ENCODE measurements at places on chromosomes 6 and 20.

- no peak for DNase-seq
Measured at GRCh38 chr6:161368514-161368913, 94.7 kb upstream of the AGPAT4 start.

DNA sequence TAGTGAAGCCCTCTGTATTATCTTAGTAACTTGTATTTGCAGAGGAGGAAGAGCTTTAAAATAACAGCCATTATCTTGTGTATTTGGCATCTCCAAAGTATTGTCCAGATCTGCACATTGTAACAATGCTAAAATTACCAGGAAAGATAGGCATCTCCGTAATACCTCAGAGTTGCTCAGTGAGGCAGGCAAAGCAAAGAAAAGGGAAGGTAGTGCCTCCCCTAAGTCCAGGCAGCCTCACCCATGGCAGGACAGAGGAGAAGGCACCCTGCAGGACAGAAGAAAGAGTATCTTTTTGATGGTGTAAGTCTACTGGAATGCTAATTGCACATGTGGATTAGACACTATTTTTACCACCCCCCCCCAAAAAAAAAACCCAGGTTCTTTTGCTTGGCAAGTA is 13.6 kb upstream of the SSTR4 start:
- no peak for DNase-seq

GRCh38 chr6:26501482-26501986 is 1.4 kb downstream of the BTN1A1 start:
- DNase-seq = peak; percentile 36

GRCh38 chr6:161676586-161676985 is 402.7 kb upstream of the AGPAT4 start:
- no peak for DNase-seq

DNA sequence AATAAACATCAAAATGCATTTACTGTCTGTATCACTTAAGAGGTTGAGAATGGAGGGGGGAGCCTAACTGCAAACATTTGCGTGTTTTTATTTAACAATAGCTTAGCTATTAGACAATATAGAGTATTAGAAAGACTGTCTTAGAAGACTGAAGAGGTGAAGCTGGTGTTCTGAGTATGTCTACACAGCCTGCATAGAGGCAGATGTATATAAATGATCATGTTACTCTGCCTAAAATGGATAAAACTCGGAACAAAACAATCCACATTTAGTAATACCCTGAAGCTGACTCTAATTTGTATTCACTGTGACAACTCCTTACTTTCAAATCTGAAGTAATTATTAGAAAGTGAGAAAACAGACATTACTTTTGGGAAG is 181.9 kb downstream of the GMPR start:
- no peak for DNase-seq

Measured in adipocyte (in vitro differentiated cells).